ENCODE measurements at places on chromosomes 6 and 20. TPM values are rescaled to one million over a fixed set of nuclear protein-coding genes. Genes with fewer than 3 reads are reported as not detected.

GRCh38 chr6:136117081-136117480 is 133.0 kb downstream of the MTFR2 start:
- H3K4me3 ChIP-seq = no peak overlapping the region
- H3K27ac ChIP-seq = no peak overlapping the region
- no peaks in the 10 kb centered on the region for H3K27me3 ChIP-seq

- H3K4me3 ChIP-seq = no peak overlapping the region
- no peaks in the 10 kb centered on the region for H3K36me3 ChIP-seq
- no peak overlapping the region for H3K27ac ChIP-seq
- H3K4me1 ChIP-seq = no peaks in the 10 kb centered on the region
These were observed 687.4 kb downstream of the EPM2A start for GRCh38 chr6:145047891-145048290.

GRCh38 chr6:21188505-21189223 is 404.9 kb upstream of the SOX4 start:
- H3K27ac ChIP-seq = no peak overlapping the region
- H3K27me3 ChIP-seq = no peaks in the 10 kb centered on the region
- no peak for DNase-seq

- no peaks in the 10 kb centered on the region for H3K36me3 ChIP-seq
- no peak overlapping the region for H3K4me3 ChIP-seq
- DNase-seq = no peak
- no peaks in the 10 kb centered on the region for H3K4me1 ChIP-seq
- no peaks in the 10 kb centered on the region for H3K27me3 ChIP-seq
- H3K27ac ChIP-seq = no peak overlapping the region
These were observed 113.9 kb downstream of the GMPR start for GRCh38 chr6:16352258-16352635.

DNA sequence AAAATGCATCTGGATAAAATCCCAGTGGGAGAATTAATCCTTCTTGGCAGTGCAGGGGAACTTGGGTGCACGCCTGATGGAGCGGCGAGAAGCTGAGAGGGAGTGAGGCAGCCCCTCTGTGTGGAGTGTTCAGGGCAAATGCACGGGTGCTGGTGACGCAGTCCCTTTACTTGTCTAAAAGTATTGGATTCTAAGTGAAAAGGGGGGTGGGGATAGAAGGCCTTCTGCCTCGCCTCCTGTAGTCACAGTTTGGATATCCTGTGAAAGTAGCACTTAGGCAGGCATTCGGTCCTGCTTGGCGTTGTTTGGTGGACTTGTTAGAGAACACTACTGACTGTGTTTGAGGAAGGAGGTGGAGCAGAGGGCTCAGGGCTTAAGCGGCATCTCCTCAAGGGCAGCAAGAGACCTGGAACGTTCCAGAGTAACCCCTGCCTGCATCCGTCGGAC is 39.3 kb downstream of the PHACTR3 start:
- no peaks in the 10 kb centered on the region for H3K36me3 ChIP-seq
- no peaks in the 10 kb centered on the region for H3K4me1 ChIP-seq
- H3K27ac ChIP-seq = no peak overlapping the region
- H3K4me3 ChIP-seq = no peak overlapping the region
- DNase-seq = no peak
- H3K27me3 ChIP-seq = no peaks in the 10 kb centered on the region

DNA sequence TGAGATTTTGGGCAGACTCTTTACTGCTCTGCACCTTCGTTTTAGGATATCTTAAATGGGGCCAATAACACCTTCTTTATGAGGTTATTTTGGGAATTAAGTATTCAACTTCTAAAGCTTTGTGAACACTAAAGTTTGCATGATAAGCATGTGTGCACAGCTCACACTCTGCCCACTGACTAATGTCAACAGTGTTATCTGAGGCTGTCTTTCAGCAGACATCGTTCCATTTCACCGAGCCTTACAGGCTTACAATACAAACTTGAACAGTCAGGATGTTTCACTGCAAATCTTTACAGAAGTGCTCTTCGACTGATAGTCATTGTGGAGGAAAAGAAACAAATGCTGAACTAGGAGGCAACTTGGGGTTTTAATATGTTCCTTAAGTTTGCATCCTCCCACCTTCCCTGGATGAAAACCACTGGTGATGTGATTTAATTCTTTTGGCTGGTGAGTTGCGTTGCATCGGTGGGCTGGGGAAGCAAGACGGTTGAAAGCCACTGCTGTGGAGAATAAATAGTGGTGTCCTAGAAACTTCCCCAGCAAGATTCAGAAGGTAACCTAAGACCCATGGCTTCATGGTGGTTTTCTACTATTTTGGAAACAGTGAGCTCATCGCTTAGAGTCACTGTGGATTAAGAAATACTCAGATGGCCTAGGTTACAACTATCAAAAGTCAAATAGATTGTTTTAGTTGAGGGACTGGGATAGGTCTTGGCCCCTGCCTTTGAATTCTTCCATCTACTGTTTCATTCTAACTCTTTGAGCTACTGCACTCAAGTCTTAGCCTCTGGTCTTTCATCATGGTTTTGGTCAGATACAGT is 167.2 kb upstream of the MAP3K7 start:
- no peak for DNase-seq
- H3K36me3 ChIP-seq = no peaks in the 10 kb centered on the region
- no peak overlapping the region for H3K27ac ChIP-seq
- no peaks in the 10 kb centered on the region for H3K27me3 ChIP-seq
- H3K4me3 ChIP-seq = no peak overlapping the region

DNA sequence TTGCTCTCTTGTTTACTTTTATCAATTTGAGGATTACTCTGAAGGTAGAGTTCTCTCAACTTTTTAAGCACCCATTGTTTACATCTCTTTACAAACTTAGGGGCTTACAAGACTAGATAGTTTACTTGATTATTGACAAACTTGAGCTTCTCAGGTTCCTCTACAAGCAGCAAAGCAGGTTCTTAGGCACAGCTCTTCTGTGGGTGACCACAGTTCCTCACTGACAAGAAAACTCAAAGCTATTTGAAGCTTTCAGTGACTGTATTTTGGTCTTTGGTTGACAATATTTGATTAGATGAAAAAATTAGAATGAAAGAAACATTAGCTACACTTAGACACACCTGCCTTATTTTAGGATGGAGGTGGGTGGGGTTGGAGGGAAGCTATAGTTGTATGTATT is 327.3 kb upstream of the RUNX2 start:
- no peak overlapping the region for H3K27ac ChIP-seq
- no peak for DNase-seq
- H3K4me1 ChIP-seq = no peaks in the 10 kb centered on the region
- H3K4me3 ChIP-seq = no peak overlapping the region

- no peak overlapping the region for H3K4me3 ChIP-seq
- H3K27me3 ChIP-seq = no peaks in the 10 kb centered on the region
- no peak for DNase-seq
- H3K36me3 ChIP-seq = no peaks in the 10 kb centered on the region
- H3K4me1 ChIP-seq = no peaks in the 10 kb centered on the region
These were observed 480.0 kb upstream of the JAG1 start for GRCh38 chr20:11153819-11154218.

BFSP1 gene
- 22.7 TPM for total RNA-seq

HRH3 gene
- not detected for total RNA-seq

IL17A gene
- total RNA-seq = not detected

ASIP gene
- not detected for total RNA-seq

All from Caco-2 (cell line).